ENCODE measurements at places on chromosomes 2 and 18. TPM values are rescaled to one million over a fixed set of nuclear protein-coding genes. Genes with fewer than 3 reads are reported as not detected.

DAPL1 gene
- total RNA-seq, result not detected

HOXD12 gene
- not detected for total RNA-seq

REG1B gene
- total RNA-seq, result 4.6 TPM

KDSR gene
- total RNA-seq, result 32.6 TPM

DNA sequence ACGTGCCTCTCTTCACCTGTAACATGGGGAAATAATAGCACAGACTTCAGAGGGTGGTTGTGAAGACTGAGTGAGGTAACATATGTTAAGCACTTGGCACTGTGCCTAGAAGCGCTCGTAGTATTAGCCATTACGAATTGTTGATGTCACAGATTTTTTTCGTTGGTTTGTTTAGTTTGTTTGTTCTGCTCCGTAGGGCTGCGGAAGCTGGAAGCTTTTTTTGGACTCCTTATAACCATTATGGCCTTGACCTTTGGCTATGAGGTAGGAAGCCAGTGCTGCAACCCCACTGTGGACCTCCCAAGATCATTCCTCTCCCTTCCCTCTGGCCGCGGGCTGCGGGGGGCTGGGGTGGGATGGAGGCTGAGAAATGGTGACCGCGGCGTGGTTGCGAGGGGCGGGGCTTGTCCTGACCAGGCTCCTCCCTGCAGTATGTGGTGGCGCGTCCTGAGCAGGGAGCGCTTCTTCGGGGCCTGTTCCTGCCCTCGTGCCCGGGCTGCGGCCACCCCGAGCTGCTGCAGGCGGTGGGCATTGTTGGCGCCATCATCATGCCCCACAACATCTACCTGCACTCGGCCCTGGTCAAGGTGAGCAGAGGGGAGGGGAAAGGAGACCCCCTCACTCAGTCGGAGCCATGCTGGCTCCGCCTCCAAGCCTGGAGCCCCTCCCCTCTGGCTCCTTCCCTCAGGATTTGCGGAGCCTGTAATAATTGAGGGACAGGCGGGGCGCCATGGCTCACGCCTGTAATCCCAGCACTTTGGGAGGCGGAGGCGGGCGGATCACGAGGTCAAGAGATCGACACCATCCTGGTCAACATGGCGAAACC lies 5.5 kb downstream of the SLC11A1 start:
- DNase-seq, result peak; percentile 81

DNA sequence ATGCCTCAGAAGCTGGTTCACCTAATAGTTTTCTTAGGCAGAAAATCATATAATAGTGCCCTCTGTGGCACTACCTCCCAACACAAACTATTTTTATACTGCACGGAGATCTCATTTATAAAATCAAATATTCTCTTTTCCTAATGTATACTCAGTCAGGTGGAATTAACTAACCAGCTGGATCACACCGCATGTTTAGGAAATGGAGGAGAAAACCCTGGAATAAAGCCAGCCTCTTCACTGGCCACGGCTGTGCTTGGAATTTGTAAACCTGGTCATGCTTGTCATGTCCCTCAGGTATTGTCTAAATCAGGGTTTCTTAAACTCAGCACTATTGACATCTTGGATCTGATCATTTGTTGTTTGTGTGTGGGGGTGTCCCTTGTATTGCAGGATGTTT lies 85.6 kb downstream of the DOCK10 start:
- no peak for DNase-seq

GRCh38 chr2:205714058-205714776 lies 31.9 kb downstream of the NRP2 start:
- no peak for DNase-seq

DNA sequence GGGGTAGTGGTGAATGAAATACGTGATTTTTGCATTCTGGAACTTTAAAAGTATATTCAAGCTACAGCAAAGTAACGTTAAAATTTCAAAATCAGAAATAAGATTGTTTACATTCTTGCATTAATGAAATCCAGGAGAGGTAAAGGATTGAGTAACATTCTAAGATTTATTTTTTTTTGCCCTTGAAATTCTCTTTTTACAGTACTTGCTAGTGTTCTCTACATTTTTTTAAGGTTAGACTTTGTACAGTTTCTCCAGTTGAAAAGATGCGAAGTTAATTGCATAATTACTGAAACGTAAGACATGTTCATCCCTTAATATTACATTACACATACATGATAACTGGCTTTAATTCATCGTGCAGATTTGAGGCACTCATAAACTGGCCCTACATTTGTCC lies 74.5 kb downstream of the ACTR3 start:
- DNase-seq, result no peak

GRCh38 chr18:35469725-35470124 lies 28.0 kb downstream of the INO80C start:
- DNase-seq, result no peak

- no peak for DNase-seq
Observed at GRCh38 chr2:128722489-128722888, 403.8 kb upstream of the HS6ST1 start.

- DNase-seq, result no peak
Observed at GRCh38 chr2:15818318-15818753, 122.0 kb upstream of the MYCN start.

DNA sequence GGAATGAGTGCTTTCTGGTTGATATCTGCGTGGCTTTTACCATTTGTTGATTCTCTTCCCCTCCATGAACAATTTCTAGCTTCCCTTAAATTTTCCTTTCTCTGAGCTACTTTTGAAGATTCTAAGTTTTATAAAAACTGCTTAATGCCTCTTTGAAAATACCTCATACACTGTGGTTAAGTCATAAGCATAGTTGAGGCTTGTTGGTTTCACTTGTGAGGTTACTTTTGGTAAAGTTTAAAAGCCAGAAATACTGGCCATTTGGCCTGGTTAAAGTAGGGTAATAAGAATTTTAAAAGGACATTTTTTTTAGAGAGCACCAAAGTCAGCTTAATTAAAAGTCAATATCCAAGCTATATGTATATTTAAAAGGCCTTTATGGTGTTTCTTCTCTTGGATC lies 21.3 kb upstream of the CAPN13 start:
- DNase-seq, result no peak
